ENCODE measurements at places on chromosomes 16 and 17.

- DNase-seq, result no peak
- H3K4me3 ChIP-seq, result no peak overlapping the region
- no peaks in the 10 kb centered on the region for H3K27me3 ChIP-seq
- no peak overlapping the region for H3K27ac ChIP-seq
- H3K36me3 ChIP-seq, result no peaks in the 10 kb centered on the region
- H3K4me1 ChIP-seq, result peaks cover 46% of the 10 kb centered on the region
Observed at GRCh38 chr16:3878610-3879009, 1.9 kb downstream of the CREBBP start.

GRCh38 chr16:87550495-87550961, 51.8 kb upstream of the JPH3 start:
- peak; percentile 78 for DNase-seq
- no peak overlapping the region for H3K4me3 ChIP-seq
- no peaks in the 10 kb centered on the region for H3K36me3 ChIP-seq
- no peaks in the 10 kb centered on the region for H3K27me3 ChIP-seq
- no peak overlapping the region for H3K27ac ChIP-seq

DNA sequence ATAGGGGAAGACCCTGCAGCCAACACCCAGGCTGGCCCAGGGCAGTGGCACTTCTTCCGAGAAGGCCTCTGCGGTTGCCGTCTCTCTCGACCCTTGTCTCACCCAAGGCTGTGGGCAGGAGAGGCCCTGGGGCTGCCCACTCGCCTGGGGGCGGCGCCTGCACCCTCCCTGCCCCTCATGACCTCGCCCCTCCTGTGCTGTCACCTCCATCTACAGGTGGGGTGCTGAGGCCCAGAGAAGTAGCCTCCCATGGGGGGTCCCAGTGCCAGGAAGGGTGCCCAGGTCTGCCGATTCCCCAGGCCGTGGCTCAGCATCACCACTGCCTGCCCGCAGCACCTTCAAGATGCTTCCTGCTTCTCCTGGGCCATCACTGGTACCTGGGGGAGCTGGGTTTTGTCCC, 992 bp downstream of the NLRC3 start:
- no peak overlapping the region for H3K4me3 ChIP-seq
- no peaks in the 10 kb centered on the region for H3K4me1 ChIP-seq
- no peak overlapping the region for H3K27ac ChIP-seq
- H3K27me3 ChIP-seq, result no peaks in the 10 kb centered on the region

GRCh38 chr16:51106535-51106934, 44.5 kb downstream of the SALL1 start:
- H3K27me3 ChIP-seq, result peaks cover 12% of the 10 kb centered on the region
- no peak overlapping the region for H3K27ac ChIP-seq
- no peak for DNase-seq
- no peaks in the 10 kb centered on the region for H3K4me1 ChIP-seq
- H3K36me3 ChIP-seq, result no peaks in the 10 kb centered on the region

- H3K4me1 ChIP-seq, result no peaks in the 10 kb centered on the region
- no peaks in the 10 kb centered on the region for H3K36me3 ChIP-seq
- DNase-seq, result no peak
- H3K27me3 ChIP-seq, result no peaks in the 10 kb centered on the region
- no peak overlapping the region for H3K27ac ChIP-seq
Observed at GRCh38 chr16:27174798-27175197, 28.5 kb upstream of the KDM8 start.

DNA sequence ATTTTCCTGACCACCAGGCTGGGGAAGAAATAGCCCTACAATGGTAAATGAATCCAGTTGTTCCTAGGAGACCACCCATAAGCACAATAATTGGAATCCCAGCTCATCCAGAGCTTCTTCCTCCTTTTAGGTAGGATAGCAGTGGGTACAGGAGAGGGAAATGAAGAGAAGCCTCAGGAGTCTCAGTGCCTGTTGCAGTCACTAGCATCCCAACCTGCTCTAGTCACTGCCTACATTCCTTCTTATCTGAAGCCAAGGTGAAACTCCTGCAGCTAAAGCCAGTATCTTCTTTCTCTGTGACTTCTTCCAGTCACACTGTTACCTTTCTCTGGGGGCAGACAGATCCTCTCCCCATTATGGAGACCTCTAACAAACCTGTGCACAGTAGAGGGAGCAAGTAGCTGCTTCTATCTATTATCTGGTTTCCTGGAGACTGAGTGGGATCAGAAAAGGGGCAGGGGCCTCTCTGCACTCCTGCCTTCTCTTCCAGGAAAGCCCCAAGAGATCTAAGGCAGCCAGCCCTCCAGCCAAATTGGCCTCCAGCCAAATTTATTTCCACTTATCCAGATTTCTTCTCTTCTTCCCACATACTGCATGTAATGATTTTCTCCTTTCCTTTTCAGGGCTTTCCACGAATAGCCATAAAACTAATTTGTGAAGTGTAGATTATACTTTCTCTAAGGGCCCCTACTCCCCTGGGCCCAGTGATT, 85.5 kb downstream of the SSH2 start:
- H3K27ac ChIP-seq, result no peak overlapping the region
- no peak for DNase-seq
- no peak overlapping the region for H3K4me3 ChIP-seq
- H3K27me3 ChIP-seq, result no peaks in the 10 kb centered on the region
- peaks cover 27% of the 10 kb centered on the region for H3K4me1 ChIP-seq

DNA sequence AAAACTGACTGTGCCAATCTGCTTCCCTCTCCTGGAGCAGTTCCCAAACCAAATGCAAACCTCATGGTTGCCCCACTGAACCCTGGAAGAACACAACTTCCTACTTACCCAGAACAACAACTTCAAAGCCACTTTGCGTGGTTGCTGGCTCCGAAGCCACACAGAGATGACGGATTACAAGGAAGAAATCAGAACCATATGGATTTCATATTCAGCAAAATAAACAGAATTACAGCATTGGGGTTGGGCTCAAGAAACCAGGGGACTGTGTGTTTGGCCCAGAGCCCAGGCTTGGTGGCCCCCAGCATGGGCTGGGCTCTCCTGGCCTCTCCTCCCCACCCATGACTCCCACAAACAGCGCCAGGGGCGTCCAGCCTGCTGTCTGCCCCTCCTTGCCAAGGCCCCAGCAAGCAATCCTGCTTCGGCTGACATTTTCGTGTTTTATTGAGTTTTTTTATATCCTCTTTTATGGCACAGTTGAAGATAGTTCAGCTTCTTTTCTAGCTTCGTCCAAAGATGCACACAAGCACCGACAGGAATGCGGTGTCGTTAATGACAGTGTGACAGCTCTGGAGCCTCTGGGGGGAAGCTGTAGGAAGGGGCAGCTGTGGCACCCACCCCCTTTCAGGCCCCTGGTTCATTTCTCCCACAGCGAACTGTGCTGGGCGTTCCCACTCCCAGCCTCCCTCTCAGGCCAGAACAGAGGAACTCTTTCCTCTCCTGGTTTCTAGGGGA, 137.1 kb downstream of the GAS7 start:
- H3K36me3 ChIP-seq, result no peaks in the 10 kb centered on the region
- H3K27ac ChIP-seq, result peak overlapping the region; percentile 51
- DNase-seq, result peak; percentile 50
- no peak overlapping the region for H3K4me3 ChIP-seq
- peaks cover 7% of the 10 kb centered on the region for H3K4me1 ChIP-seq
- no peaks in the 10 kb centered on the region for H3K27me3 ChIP-seq
